ENCODE measurements at places on chromosomes 7 and 10. TPM values are rescaled to one million over a fixed set of nuclear protein-coding genes. Genes with fewer than 3 reads are reported as not detected.

DNA sequence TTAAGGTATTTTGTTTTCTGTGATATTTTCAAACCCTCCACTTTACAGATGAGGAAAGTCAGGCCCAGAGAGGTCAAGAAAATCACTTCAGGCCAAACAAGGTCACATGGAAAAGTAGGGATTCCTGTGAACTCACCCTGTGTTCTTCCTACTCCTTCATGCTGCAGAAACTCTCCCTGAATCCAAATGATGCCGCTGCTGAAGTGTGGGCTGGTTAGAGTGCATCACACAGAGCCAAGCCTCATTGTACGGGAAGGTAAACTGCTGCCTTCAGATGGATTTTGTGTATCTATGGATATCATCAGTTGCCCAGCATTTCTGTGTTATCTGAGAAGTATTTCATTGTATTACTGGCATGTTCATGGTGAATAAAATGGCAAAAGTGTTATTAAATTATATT, 75.4 kb downstream of the NRG3 start:
- no peak for DNase-seq

Gene PROSER2
- 35.7 TPM for total RNA-seq

Gene MRPS17
- 40.0 TPM for total RNA-seq

Gene TEX36
- not detected for total RNA-seq

Gene FGL2
- not detected for total RNA-seq

DNA sequence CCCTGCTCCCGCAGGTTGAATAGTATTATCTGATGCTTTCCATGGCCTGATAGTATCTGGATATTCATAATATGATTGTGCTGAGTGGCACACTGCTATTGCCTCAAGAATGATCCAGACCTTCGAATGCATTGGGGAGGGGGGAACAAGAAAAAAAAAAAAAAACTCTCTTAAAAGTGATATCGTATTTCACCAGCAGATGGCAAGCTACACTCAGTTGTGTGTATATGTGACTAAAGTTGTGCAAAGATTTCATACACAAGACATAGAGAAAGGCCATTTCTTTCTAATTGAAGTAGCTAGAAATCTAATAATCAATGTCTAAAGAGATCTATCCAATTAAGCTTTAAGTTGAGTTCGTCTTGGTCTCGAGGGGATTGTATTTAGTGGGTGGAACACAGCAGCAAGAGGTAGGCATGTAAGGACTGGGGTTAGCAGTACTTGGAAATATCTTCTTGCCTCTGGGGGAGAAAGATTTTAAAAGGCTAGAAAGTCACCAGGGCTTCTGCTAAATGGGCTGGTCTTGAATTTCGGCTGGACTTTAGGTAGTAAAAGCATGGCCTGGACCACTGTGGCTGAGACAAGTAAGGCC, 15.3 kb downstream of the SFRP4 start:
- peak; percentile 55 for DNase-seq

All from Daoy (cell line).